ENCODE measurements at places on chromosomes 13 and 19.
A peak's percentile ranks its signal among the peaks of the same experiment; 100 is the strongest.

DNA sequence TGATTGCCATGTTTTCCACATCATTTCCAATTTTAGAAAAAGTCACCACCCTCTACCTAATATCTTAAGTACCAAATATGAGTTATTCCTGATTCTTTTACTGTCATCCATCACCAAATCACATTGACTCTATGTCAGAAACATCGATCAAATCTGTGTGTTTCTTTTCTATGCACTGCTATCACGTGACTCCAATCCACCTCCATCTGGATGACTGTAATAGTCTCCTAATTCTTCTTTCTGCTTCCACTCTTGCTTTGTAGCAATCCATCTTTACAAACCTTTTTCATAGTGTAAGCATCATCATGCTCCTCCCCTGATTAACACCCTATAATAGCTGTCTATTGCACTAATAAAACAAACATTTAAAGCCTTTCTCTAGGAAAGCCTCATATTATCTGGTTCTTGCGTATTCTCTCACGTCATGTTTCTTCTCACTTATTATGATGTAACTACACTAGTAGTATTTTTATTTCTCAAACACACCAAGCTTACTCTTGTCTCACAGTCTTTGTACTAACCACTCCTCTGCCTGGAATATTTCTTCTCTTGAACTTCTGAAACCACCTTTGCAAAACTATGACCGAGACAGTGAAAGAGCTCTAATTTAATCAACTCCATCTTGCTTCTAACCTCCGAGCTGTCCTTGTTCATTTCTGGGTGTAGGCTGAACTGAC lies 10.7 kb upstream of the FPR3 start:
- DNase-seq = no peak

GRCh38 chr13:33723365-33723764 lies 94.6 kb upstream of the RFC3 start:
- DNase-seq = no peak

GRCh38 chr19:940591-941291 lies 14.9 kb downstream of the ARID3A start:
- peak; percentile 90 for DNase-seq

DNA sequence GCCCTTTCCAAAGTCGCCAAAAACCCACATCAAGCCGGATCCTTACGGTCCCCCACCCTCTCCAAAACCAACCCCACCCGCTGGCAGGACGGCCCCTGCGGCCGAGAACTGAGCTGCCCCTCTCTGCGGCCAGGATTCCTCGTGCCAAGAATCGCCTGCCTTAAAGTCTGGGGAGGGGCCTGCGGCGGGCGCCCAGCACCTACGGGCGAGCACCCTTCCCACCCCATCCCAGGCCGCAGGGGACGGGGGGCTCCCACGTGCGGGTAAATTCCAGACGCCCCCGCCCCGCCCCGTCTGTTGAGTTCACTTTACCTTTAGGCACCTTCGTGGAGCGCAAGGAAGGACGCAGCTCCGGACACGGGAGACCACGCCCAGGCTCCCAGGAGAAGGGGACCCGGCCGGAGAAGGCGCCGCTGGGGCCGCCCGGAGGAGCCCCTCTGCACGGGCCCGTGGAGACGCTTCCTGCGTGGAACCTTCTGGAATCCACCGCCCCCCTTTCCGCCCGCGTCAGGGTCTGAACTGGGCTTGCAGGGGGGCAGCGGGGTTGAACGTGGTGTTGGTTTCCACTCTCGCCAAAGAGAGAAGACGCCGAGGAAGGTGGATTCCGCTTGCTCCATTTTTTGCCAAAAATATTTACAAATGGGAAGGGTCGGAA lies 22.8 kb downstream of the ONECUT3 start:
- DNase-seq = no peak

GRCh38 chr13:40790154-40790616 lies 774 bp downstream of the SLC25A15 start:
- DNase-seq = no peak

DNA sequence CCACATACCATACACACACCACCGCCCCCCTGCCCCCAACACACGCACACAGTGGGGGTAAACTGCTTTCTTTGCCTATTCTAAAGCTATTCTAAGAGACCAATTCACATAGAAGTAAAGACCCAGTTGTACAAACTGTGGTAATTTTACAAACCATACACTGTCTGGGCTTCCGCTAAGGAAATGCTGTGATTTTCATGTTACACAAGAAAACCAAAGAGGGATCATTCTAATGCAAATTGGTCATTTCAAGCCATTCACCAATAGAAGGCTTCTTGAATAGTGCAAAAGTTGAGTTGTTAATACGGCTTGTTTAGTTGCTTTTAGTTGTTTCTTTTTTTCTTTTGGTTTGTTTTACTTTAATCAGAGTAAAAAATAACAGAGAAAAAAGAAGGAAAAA lies 202.8 kb downstream of the EFNB2 start:
- DNase-seq = no peak

DNA sequence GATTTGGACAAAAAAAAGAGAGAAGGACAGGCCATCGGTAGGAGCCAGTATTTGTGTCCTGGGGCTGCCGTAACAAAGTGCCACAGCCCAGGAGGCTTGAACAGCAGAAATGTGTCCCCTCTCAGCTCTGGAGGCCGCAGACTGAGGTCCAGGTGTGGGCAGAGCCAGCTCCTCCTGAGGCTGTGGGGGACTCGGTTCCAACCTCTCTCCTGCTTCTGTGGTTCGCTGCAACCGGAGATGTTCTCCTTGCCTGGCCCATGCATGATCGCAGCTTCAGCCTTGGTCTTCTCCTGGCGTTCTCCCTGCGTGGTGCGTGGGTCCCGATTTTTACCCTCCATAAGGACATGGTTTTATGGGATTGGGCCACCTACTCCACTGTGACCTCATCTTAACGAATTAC lies 85.9 kb upstream of the SOX1 start:
- DNase-seq = no peak

GRCh38 chr13:44311011-44311780 lies 62.4 kb upstream of the SERP2 start:
- no peak for DNase-seq

DNA sequence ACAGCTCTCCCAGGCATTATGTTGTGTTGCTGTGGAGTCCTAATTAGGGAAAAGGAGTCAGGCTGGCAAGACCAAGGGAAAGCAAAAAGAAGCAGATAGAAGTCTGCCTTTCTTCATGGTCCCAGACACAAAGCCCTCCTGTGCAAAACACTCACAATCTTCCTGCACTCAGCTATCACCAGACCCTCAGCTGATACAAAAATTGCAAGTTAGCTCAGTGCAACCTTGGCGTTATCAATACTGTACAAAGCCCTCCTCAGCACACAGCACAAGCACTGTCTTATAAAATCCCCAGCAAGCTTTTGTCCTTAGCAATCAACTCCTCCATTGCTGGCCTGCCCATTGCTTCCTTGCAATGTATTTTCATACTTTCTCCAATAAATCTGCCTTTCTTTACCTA lies 3.2 kb downstream of the OR7C2 start:
- no peak for DNase-seq

- DNase-seq = no peak
Observed at GRCh38 chr13:90238413-90238812, 1109.1 kb upstream of the MIR17HG start.

GRCh38 chr19:31503211-31503610 lies 154.0 kb upstream of the TSHZ3 start:
- DNase-seq = no peak

- no peak for DNase-seq
Observed at GRCh38 chr13:50635504-50635903, 208.0 kb downstream of the DLEU7 start.

GRCh38 chr19:18809149-18809868 lies 18.2 kb upstream of the COMP start:
- DNase-seq = no peak

DNA sequence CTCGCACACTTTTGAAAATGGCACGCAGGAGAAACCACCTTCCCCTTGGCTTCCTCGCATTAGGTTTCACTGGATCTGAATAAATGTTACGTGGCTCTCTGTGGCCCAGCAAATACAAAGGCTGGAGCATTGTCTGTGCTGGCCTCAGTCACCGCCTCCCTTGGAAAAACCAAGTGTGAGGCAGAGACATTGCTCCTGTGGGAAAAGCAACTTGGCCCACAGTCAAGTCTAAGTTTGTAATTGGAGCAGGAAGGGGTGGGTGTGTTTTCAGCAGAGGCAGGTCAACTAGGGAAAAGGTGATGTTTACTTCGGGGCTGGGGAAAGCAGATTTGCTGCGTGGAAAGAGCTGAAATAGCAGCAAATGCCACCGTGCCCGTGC lies 101.6 kb downstream of the IRS2 start:
- DNase-seq = no peak

- DNase-seq = peak; percentile 2
Observed at GRCh38 chr13:110592665-110593064, 22.7 kb upstream of the NAXD start.

- DNase-seq = peak; percentile 54
Observed at GRCh38 chr13:112897956-112898620, 70.9 kb upstream of the MCF2L start.

DNA sequence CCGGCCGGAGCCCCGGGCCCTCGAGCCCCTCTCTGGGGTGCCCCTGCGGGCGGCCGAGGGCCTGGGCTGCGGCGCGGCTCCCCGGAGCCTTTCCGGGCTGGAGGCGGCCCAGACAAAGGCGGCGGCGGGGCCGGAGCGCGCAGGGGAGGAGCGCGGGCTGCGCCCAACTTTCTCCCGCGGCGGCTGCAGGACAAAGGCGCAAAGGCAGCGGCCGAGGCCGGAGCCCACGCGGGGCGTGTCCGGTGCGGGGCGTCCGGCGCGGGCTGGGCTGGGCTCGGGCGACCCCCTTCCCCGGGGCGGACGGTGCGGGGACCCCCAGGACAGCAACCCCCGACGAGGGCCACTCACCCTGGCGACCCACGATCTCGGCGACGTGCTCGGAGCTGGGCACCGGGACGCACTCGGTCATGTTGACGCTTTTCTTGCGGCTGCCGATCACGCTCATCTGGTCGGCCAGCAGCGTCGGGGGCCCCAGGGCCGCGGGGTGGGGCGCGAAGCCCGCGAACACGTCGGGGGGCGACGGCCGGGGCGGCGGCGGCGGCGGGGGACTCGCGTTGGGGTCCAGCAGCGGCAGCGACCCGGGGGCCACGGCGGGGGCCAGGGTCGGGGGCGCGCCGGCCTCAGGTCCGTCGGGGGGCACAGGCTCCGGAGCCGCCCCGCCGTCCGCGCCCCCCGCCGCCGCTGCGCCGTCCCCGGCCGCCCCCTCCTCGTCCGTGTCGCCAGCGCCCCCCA lies 843 bp downstream of the MEX3D start:
- DNase-seq = no peak

- no peak for DNase-seq
Observed at GRCh38 chr19:55461974-55462626, 658 bp upstream of the ISOC2 start.

- peak; percentile 66 for DNase-seq
Observed at GRCh38 chr19:16661480-16662034, 618 bp downstream of the TMEM38A start.

GRCh38 chr13:61768175-61768574 lies 352.5 kb upstream of the PCDH20 start:
- DNase-seq = no peak

- DNase-seq = no peak
Observed at GRCh38 chr19:21709464-21709863, 57.9 kb downstream of the ZNF100 start.

DNA sequence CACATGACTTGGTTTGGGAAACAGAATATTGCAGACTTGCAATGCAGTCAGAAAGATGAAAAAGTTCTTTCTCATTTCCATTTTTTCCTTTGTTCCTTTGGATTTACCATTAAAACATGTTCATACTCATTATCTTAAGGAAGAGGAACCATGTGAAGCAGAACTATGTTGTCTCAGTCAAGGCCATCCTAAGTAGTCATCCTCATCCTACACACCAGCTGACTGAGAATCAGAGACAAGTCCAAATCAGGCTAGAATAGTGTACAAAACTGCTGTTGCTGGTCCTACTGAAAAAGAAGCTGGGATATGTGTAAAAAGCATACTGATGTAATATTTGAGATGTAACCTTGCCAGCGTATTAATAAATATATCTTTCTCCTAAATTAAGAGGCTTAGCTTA lies 433.4 kb downstream of the SLITRK5 start:
- no peak for DNase-seq

GRCh38 chr13:69279213-69279612 lies 828.4 kb upstream of the ATXN8OS start:
- no peak for DNase-seq

- DNase-seq = no peak
Observed at GRCh38 chr13:97659602-97660001, 225.6 kb downstream of the RAP2A start.

- DNase-seq = no peak
Observed at GRCh38 chr13:94268661-94269060, 210.8 kb downstream of the DCT start.

GRCh38 chr19:49019242-49019932 lies 2.5 kb upstream of the LHB start:
- peak; percentile 88 for DNase-seq

DNA sequence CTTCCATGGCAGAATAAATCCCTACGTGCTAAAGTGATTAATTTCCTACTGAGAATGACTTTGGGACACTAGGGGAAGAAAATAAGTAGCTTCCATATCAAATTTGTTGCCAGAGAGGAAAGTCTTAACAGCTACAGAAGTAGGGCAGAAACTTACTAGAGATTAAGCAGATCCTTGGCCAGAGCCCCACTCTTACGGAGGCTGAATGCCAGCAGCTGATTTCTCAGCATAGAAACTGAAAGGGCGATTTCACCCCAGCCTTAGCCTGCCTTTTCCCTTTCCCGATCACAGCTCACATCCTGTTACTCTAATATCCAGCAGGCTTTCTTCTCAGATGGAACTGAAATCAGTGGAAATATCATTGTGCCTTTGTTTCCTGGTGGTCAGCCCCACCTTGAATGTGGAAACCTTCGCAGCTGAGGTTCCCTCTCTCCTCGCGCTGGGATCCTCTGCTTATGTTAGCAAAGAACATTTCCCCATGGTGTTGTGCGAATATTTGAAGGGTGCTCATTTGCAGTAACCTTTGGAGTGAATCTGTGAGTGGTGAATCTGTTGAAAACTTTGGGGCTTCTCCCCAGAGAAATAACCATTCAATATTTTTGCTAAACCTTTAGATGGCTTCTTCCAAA lies 8.4 kb downstream of the FAM124A start:
- DNase-seq = no peak

DNA sequence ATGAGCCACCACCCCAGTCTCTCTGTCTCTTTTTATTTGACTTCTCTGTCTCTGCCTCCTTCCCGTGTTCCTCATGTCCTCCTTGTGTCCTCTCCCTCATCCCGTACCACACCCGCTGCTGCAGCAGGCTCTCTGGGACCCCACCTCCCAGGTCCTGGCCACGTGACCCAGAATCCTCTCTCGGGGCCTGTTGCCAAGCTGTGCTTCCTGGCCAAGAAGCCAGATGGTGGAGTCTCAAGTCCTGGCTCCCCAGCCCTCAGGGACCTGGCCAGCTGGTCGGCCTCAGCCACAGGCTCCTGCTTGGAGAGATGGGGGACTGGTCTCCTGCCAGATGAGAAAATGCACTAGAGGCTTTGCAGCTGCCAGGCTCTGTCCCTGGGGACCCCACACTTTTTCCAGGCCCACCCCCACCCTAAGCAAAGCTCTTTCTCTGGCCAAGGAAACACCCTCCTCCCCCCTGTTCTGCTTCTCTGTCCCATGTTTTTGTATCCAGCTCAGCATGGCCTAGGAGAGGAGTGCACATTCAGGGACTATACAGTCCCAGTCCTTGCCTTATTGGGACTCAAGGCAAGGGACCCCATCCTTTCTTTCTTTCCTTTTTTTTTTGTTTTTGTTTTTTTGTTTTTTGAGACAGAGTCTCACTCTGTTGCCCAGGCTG lies 34.3 kb upstream of the SHKBP1 start:
- DNase-seq = no peak

Data from activated effector memory CD4-positive, alpha-beta T cell treated with anti-CD3 and anti-CD28 coated beads, Interleukin-2, amount 50 U/mL, for 16 hours (primary cell).